ENCODE measurements at places on chromosomes 11 and 22. TPM values are rescaled to one million over a fixed set of nuclear protein-coding genes. Genes with fewer than 3 reads are reported as not detected.

NXPE1 gene
- not detected for total RNA-seq

GDPD4 gene
- not detected for total RNA-seq

ZNRF3 gene
- total RNA-seq, result 17.2 TPM

P2RX6 gene
- not detected for total RNA-seq

- H3K36me3 ChIP-seq, result no peaks in the 10 kb centered on the region
- H3K27ac ChIP-seq, result no peak overlapping the region
- H3K4me1 ChIP-seq, result no peaks in the 10 kb centered on the region
- no peak overlapping the region for H3K4me3 ChIP-seq
- H3K27me3 ChIP-seq, result no peaks in the 10 kb centered on the region
Observed at GRCh38 chr11:129458756-129459535, 83.3 kb downstream of the BARX2 start.

GRCh38 chr11:124359566-124359965, 24.7 kb downstream of the OR8B2 start:
- H3K4me1 ChIP-seq, result no peaks in the 10 kb centered on the region
- no peaks in the 10 kb centered on the region for H3K36me3 ChIP-seq
- no peaks in the 10 kb centered on the region for H3K27me3 ChIP-seq
- DNase-seq, result no peak
- H3K27ac ChIP-seq, result no peak overlapping the region
- H3K4me3 ChIP-seq, result no peak overlapping the region

DNA sequence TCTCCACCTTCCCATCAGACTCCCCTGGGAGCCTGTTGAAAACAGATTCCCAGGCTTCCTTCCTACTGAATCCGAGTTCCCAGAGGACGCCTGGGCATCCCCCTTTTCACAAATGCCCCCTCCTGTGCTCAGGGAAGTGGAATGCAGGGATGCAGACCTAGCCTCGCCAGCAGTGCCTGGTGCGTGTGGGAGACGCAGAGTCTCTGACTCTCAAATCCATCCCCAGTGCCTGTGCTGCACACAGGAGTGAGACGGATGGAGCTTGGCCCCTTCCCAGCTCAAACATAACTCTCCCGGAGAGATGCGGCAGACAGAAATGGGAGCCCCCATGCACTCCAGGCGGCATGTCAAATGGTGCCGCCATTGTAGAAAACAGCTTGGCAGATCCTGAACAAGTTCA, 62.6 kb downstream of the CTTN start:
- DNase-seq, result no peak
- no peaks in the 10 kb centered on the region for H3K36me3 ChIP-seq
- no peaks in the 10 kb centered on the region for H3K4me1 ChIP-seq
- no peak overlapping the region for H3K4me3 ChIP-seq
- no peak overlapping the region for H3K27ac ChIP-seq

DNA sequence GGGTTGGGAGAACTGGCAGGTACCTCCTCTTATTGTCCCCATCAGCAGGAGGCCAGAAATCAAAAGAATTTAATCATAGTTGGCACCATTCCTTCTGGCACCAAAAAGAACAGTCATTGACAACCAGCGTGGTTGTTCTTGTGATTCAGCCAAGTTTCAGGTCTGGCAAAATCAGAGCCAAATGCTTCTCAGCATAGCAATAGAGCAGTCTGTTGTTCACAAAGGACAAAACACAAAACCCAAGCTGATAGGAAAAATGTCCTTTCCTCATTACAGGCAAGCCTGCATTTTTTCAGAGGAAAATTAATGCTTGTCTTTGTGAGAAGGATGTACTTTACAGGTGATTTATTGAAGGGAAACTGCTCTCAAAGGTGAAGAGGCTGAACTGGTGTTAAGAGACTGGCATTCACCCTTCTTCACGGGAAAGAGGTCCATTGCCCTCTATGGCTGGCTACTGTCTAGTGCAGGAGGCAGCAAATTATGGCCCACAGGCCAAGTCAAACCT, 241.8 kb upstream of the ARHGAP42 start:
- no peak for DNase-seq
- no peaks in the 10 kb centered on the region for H3K4me1 ChIP-seq
- H3K27me3 ChIP-seq, result no peaks in the 10 kb centered on the region
- H3K27ac ChIP-seq, result no peak overlapping the region

DNA sequence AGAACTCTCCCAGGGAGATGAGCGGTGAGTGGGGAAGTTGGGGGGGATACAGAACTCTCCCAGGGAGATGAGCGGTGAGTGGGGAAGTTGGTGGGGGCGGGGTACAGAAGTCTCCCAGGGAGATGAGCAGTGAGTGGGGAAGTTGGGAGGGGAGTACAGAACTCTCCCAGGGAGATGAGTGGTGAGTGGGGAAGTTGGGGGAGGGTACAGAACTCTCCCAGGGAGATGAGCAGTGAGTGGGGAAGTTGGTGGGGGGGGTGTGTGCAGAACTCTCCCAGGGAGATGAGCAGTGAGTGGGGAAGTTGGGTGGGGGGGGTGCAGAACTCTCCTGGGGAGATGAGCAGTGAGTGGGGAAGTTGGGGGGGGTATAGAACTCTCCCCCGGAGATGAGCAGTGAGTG, 186.5 kb downstream of the SHANK2 start:
- no peak overlapping the region for H3K27ac ChIP-seq
- DNase-seq, result no peak
- H3K4me3 ChIP-seq, result no peak overlapping the region
- no peaks in the 10 kb centered on the region for H3K4me1 ChIP-seq
- no peaks in the 10 kb centered on the region for H3K36me3 ChIP-seq

DNA sequence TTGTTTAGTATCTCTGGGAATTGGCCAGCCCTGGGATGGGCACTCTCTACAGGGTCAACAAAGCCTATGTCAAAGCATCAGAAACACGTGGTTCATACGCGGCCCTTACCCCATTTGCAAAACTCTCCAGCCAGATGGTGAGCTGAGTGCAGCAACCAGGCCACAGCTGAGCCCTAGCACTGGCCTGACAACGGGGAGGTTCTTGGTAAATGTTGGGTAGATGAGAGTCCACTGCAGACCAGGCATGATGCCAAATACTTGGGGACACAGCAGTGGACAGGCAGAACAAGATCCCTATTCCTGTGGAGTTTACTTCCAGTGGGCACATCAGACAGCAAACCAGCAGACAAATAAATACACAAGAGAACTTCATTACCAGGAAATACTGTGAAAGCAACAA, 172.1 kb upstream of the SYT13 start:
- H3K4me3 ChIP-seq, result no peak overlapping the region
- H3K27ac ChIP-seq, result no peak overlapping the region
- no peaks in the 10 kb centered on the region for H3K27me3 ChIP-seq
- no peaks in the 10 kb centered on the region for H3K4me1 ChIP-seq

GRCh38 chr11:1643146-1643690, 13.6 kb downstream of the KRTAP5-5 start:
- no peaks in the 10 kb centered on the region for H3K36me3 ChIP-seq
- no peak for DNase-seq
- H3K27me3 ChIP-seq, result no peaks in the 10 kb centered on the region
- H3K4me1 ChIP-seq, result no peaks in the 10 kb centered on the region
